ENCODE measurements at places on chromosomes 16 and 17.
A peak's percentile ranks its signal among the peaks of the same experiment; 100 is the strongest.

- no peak for DNase-seq
Observed at GRCh38 chr16:69111876-69112230, 6.4 kb downstream of the HAS3 start.

DNA sequence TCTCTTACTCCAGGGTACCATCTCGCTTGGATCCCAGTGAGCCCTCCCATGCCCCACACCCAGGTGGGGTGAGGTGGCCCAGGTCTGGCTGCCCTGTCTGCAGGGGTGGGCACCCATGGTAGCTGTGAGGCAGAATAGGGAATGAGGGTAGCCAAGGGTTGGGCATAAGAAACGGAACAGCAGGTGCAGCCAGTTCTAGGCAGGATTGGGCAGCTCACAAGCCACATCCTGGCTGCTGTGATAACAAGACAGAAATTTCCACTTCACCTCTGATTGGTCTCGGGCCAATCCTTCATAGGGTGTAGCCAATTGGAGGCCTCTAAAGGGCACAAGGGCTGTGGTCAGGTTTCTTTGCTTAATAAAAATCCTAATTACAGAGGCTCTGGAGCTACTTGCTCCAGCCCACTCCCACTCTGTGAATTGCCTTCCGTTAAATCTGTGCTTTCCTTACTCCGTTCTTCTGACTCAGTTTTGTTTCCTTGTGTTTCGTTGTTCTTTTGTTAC is 1.5 kb upstream of the ARHGDIG start:
- no peak for DNase-seq

DNA sequence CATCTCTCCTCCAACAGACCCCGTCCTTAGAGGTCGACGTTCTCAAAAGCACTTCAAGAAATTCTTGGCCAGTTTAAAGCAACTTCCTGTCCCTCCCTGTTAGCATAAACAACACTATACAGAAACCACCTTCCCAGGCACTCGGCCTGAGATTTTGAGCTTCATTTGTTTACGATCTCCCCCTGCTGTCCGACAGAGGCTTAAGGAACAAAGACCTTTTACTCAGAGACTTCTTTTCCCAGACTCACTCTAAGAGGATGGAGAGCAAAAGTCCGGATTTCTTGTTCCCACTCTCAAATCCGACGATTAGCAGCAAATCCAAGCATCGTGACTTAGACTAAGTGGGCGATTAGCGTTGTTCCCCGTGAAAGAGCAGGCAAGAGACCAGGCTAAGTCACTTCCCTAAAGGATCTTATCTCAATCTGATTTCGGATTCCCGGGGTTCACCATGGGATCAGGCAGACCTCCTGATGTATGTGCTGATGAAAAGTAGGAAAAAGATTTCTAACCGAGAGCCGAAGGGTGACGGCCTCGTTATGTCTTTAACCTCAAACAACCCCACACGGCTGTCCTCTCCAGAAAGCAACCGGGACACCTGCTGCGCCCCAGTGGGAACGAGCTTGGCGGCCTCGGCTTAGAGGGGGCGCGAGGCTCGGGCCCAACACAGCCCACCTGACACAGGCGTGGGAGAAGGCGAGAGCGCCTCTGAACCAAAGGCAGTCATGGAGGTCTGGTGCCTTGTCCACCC is 598 bp downstream of the INPP5K start:
- DNase-seq, result peak; percentile 82

GRCh38 chr17:146983-147761 is 9.8 kb downstream of the SCGB1C2 start:
- DNase-seq, result no peak

- DNase-seq, result no peak
Observed at GRCh38 chr17:34366529-34367107, 3.6 kb upstream of the CCL1 start.

- DNase-seq, result no peak
Observed at GRCh38 chr16:66298571-66299120, 67.8 kb upstream of the CDH5 start.

- peak; percentile 49 for DNase-seq
Observed at GRCh38 chr17:7858522-7858810, 663 bp downstream of the CYB5D1 start.

GRCh38 chr16:586645-587590 is 2.9 kb upstream of the RAB40C start:
- no peak for DNase-seq

GRCh38 chr17:35088356-35088880 is 24.9 kb upstream of the RFFL start:
- peak; percentile 9 for DNase-seq

DNA sequence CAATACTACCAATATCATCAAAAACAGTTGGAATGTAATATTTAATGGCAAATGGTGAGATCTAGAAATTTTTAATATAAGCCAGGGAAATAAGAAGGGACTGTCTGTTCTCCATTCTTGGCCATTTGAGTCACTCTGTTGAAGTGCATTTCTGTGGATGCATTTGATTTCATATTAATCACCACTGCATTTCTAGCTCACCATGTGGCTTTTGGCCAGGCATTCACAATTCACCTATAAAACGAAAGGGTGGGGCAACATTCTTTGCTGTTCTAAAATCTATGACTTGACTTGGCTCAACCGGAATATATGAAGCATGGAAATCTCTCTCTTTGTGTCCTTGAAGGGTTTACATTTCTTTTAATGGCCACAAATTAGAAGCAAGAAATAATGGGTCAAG is 483.0 kb downstream of the SLC39A11 start:
- DNase-seq, result peak; percentile 67

DNA sequence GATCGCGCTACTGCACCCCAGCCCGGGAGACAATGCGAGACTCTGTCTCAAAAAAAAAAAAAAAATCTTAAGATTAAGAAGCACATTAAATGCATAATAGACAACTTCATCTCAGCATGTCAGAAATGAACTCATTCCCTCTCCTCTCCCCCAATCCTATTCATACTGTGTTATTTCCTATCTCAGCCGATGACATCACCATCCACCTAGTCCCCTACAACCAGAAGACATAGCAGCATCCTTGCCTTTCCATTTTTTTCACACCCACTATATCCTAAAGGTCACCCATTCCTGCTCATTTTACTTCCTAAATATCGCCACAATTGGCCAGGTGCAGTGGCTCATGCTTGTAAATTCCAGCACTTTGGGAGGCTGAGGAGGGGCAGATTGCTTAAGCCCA is 81.3 kb downstream of the RPGRIP1L start:
- no peak for DNase-seq

DNA sequence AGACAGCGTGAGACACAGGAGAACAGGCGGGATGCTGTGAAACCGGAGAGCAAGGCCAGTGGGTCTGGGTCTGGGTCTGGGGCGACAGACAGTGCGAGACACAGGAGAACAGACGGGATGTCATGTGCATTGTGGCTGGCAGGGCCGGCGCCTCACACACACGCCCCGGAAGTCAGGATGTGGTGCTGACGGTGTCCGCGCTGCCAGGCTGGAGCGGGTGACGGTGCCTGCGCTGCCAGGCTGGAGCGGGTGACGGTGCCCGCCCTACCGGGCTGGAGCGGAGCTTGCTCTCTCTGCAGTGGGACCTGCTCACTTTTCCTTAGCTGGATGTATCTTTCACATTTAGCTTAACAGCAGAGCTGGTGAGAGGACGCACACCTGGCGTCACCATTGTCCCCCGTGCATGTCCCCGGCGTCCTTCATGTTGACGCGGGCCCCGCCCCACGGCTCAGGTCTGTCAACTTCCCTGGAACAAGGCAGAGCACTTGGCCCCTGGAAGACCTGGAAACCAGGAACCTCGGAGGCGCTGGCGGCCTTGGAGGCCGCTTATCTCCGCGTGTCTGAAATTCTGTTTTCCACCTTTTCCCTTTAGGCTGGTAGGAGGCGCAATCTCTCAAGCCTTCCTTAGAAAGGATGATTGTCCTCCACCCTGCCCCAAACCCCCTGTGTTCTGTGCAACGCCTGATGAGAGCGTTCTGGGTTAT is 43.0 kb upstream of the ZNF750 start:
- DNase-seq, result no peak

DNA sequence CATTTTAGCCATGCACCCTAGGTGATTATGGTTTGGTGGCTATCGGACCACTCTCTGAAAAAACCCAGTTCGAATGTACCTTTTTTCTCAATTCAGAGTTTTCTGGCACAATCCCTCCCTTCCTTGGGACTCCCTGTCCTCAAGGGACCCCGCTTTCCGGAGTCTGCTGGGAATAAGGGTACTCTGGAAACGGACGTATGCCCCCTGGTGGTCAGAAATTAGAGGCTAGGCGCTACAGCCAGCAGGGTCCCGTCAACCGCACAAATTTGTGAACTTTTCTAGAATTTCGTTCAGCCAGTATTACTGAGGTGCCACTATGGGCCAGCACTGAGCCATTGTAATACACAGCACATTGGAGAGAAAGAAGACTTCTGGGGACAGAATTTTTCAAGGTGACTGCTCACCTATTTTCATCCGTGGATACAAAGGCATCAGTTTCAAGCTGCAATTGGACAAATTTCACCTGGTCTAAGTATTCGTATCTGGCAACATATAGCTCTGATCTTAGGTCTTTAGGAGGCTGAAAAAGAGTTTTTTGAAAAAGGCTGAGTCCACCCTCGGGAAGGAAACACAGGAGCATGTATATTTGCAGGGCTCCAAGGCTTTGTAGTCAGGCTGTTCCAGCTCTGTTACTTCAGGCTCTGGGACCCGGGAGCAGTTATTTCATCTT is 27.1 kb upstream of the CRYBA1 start:
- peak; percentile 81 for DNase-seq

DNA sequence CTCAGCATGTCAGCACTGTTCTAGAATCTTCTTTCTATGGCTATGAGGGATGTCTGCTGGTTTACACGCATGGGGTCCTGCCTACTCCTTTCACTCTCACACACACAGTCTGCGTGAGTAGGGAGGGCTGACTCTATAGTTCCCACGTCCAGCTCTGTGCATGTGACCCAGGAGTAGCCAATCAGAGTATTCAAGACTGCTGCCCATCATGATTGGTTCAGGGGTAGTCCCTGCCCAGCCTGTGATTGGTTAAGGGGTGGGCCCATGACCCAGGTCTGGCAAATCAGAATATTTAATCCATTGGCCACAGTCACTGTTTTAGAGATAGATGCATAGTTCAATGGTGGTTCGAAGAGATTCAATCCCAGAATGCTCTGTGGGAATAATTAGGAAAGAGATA is 151.3 kb upstream of the IRX3 start:
- no peak for DNase-seq

- no peak for DNase-seq
Observed at GRCh38 chr17:40760105-40761016, 5.2 kb upstream of the KRT25 start.

GRCh38 chr16:49703483-49703882 is 152.4 kb downstream of the ZNF423 start:
- no peak for DNase-seq

DNA sequence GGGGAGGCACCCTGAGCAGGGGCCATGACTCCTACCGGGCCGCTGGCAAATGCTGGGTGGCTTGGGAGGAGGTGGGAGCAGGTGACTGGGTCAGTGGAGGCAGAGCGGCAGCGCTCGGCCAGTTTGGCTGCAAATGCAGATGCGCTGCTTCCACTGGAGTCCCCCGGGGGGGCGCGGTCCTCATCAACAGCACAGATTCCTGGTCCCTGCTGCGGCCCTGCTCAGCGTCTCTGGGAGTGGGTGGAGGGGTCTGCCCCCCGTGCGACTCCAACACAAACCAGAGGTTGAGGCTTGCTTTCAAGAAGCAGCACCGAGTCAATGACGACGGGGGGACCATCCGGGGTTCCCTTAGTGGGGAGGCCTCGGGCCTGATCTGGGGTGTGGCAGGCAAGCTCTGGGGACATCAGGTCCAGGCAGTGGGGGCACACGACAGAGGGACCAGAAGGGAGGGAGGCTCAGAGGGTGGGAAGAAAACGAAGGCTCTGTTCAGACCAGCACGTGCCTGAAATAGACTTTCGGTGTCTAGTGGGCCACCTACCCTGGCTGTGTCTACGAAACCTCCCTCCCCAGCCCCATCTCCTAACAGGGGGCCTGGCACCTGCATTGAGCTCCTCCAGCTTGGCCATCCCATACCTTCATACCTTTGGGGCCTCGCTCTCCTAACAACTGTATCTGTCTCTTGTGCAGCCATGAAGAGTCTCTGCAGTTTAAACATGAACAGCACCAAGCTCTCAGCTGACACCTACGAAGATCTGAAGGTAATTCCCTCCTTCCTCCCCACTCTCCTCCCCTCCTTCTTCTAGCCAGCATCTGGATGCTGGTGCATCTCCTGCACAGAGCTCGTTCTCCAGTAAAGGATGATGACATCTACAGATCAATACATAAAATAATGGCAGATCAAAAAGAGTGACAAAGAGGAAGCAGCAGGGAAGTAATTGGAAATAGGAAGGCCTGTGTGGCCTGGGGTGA is 72.5 kb upstream of the PLCG2 start:
- DNase-seq, result no peak

- no peak for DNase-seq
Observed at GRCh38 chr17:81580481-81580880, 28.3 kb upstream of the FAAP100 start.

GRCh38 chr17:7174603-7175326 is 4.4 kb downstream of the ASGR1 start:
- DNase-seq, result no peak

DNA sequence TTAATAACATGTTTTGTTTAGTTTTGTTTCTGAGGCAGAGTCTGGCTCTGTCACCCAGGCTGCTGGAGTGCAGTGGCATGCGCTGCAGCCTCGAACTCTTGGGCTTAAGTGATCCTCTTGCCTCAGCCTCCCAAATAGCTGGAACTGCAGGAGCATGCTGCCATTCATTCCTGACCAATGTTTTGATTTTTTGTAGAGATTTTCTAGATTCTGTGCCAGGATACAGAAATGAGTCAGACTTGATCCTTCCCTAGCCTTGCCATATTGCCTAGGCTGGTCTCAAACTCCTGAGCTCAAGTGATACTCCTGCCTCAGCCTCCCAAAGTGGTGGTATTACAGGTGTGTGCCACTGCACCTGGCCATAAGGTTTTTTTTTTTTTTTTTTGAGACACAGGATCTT is 17.7 kb downstream of the TAOK1 start:
- peak; percentile 7 for DNase-seq

DNA sequence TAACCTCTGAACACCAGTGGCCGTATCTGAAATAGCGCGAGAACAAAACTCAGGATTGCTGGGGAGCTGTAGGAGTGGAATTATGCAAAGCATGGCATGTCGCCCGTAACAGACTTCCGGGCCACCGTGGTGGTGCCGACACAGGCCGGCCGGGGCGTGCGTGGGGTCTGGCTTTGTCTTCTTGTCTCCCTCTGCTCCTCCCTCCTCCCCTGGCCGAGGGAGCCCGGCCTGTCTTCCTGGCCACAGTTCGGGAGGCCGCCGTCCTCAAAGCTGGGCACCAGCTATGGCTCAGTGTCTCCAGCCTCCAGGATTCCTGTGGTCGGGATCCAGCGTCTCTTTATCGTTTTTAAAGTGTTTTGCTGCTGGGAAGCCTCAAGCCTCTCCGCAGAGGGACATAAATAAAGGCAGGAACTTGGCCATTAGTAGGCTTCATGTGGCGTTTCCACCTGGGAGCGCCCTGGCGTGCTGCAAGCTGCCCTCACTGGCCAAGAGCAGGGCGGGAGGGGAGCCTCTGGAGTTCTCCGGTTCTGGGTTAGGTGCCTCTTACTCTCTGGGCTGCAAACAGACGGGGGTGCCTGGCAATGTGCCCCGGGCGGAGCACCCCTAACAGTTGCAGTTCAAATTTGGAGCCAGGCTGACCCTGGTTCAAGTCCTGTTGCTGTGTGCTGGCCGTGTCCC is 22.0 kb upstream of the NPTX1 start:
- DNase-seq, result peak; percentile 45
